ENCODE measurements at places on chromosomes 16 and 17. TPM values are rescaled to one million over a fixed set of nuclear protein-coding genes. Genes with fewer than 3 reads are reported as not detected.
A peak's percentile ranks its signal among the peaks of the same experiment; 100 is the strongest.

Gene PRSS22
- total RNA-seq = 18.7 TPM

- no peak for DNase-seq
Measured at GRCh38 chr16:84585886-84586285, 32.0 kb downstream of the COTL1 start.

GRCh38 chr16:3698941-3699340, 18.4 kb downstream of the TRAP1 start:
- DNase-seq = no peak

Gene CCL7
- not detected for total RNA-seq

DNA sequence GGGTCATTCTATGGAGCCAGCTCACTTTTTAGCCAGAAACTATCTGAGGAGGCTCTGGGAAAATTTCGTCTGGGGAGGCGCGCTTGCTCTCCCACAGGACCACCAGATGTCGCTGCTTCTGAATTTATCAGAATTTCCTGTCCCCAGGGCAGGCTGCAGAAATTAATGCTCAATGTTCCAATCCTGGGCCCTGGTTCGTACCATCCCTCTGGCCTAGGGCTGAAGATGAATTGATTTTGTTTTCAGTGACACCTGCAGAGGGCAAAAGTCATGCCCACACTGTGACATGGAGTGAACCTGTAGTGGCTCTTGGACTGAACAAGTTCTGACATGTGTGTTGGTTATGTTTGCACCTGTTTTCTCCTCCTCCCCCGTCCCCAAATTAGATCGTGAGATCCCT, 482.6 kb downstream of the NPIPA7 start:
- peak; percentile 18 for DNase-seq

DNA sequence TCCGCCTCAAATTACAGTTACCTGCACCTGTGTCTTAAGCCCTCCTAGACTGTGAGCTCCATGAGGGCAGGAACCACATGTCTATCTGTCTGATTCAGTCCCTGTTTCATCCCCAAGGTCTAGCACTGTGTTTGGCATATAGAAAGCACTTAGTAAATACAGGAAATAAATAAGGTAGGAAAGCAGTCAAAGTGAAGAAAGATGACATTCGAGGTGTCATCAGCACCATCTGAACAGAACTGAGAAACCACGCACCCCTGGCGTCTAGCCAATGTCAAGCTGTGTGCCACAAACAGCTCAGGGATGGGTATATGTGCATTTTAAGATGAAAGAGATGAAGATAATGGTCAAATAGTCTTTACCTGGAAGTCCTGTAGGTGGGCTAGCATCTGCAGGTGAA, 79.6 kb upstream of the ATP2A3 start:
- DNase-seq = no peak

- no peak for DNase-seq
Measured at GRCh38 chr16:6643080-6643686, 689.5 kb upstream of the RBFOX1 start.

- DNase-seq = no peak
Measured at GRCh38 chr17:49944273-49944870, 24.6 kb upstream of the DLX4 start.

Data from breast epithelium (tissue), 4 donors.